ENCODE measurements at places on chromosomes 7 and 10. TPM values are rescaled to one million over a fixed set of nuclear protein-coding genes. Genes with fewer than 3 reads are reported as not detected.
A peak's percentile ranks its signal among the peaks of the same experiment; 100 is the strongest.

- no peak for DNase-seq
These were observed 47.0 kb upstream of the ZNF107 start for GRCh38 chr7:64618785-64619456.

Gene CYP2C9
- total RNA-seq, result not detected

Gene TRPV6
- not detected for total RNA-seq

DNA sequence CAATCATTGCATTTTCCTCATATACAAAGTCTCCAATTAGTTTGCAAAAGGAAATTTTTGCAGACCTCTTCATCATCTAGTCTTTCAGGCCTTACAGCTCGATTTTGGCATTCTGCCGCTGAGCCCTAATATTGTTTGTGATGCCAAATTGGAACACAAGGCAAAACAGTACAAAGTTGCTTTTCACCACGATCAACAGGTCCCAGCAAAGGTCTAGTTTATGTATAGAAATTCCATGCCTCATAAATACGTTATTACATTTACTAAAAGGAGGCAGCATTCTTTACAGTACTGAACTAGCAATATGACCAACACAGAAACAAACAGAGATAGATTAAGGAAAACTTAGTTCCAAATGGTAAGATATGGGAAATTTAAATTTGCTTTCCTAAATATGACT lies 7.0 kb upstream of the DNAJC1 start:
- no peak for DNase-seq

Gene OR6B1
- not detected for total RNA-seq

DNA sequence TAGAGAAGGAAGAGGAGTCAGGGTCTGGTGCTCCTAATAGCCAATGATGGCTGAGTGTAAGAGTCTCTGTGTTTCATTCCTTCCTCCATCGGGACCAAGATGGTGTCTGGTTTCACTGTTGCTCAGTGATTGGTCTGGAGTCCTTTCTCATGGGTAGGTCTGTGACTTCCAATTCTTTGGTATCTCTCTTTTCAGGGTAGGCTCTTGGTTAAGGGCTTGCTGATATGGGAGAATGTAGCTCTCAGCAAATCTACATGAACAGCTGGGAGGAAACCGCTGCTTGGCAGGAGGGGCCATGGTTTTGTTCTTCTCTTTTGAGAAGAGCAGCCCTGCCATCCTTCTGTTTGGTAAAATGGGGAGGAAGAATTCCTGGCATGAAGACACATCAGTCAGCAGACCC lies 209.1 kb upstream of the PODXL start:
- DNase-seq, result no peak

GRCh38 chr10:88097536-88097935 lies 234.1 kb downstream of the PTEN start:
- DNase-seq, result no peak

DNA sequence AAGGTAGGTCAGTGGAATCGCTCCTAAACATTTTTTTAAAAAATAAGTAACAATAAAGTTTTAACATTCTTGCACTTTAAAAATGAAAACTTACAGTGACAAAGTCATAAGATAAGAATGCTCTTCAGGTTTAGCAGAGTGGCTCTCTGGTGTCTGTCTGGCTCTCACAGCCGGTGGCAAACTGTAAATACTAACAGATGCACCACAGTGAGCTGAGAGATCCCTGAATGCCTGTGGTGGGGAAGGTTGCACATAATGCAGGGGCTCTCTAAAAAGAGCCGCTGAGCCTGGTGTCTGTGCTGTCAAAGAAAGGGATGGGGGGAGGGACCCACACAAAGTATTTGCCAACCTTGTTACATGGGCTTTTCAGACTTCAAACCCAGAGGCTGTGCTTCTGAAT lies 498.3 kb downstream of the CCSER2 start:
- DNase-seq, result no peak

GRCh38 chr10:97861924-97862323 lies 12.3 kb downstream of the GOLGA7B start:
- DNase-seq, result no peak

GRCh38 chr7:24334012-24334411 lies 50.0 kb downstream of the NPY start:
- no peak for DNase-seq

GRCh38 chr10:12795315-12796110 lies 206.0 kb downstream of the CCDC3 start:
- DNase-seq, result no peak

- no peak for DNase-seq
These were observed 207.8 kb upstream of the ETV1 start for GRCh38 chr7:14197280-14197679.

GRCh38 chr10:37476285-37476684 lies 350.9 kb downstream of the ANKRD30A start:
- DNase-seq, result no peak

GRCh38 chr7:137753948-137754851 lies 92.6 kb downstream of the DGKI start:
- DNase-seq, result no peak

Gene UCMA
- total RNA-seq, result not detected

- no peak for DNase-seq
These were observed 26.6 kb downstream of the ST8SIA6 start for GRCh38 chr10:17427666-17428350.

- no peak for DNase-seq
These were observed 4.9 kb downstream of the TRDMT1 start for GRCh38 chr10:17196573-17196972.

- DNase-seq, result no peak
These were observed 203.7 kb downstream of the AGMO start for GRCh38 chr7:15358112-15358511.

DNA sequence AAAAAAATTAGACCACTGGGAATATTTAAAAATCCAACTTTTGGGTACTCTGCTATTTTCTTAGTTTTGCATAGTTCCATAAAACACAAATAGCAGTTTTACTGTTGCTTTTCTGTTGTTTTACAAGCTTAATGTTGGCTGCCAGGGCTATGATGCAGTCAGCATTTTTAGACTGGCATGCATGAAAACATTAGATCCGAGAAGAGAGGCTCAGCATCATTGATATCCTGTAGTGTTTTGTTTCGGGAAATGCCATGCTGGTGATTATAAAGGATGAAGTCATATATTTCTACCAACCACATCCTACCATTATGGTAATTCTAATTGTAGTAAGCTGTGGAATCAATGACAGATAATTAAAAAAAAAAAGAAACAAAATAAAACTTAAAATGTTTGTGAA lies 104.6 kb downstream of the MBL2 start:
- no peak for DNase-seq

GRCh38 chr7:123131556-123131955 lies 68.2 kb downstream of the SLC13A1 start:
- no peak for DNase-seq

Gene MMRN2
- total RNA-seq, result not detected

DNA sequence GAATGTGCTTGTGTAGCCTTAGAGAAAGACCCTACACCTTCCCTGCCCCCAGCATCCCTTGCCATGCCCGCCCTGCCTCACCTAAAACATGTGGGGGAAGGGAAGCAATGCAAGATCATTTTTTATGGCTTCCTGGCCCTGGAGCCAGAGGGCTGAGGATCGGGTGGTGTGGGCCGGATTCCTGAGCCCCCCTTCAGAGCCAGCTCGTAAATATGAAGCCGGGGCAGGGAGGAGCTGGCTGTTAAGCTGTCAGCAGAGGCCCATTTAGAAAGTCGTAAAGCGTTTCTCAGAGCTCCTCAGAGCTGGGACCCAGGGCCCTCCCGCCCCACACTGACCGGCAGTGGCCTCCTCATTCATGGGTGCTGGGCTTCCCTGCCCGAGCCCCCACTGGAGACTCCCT lies 23.9 kb downstream of the UNC5B start:
- DNase-seq, result no peak

DNA sequence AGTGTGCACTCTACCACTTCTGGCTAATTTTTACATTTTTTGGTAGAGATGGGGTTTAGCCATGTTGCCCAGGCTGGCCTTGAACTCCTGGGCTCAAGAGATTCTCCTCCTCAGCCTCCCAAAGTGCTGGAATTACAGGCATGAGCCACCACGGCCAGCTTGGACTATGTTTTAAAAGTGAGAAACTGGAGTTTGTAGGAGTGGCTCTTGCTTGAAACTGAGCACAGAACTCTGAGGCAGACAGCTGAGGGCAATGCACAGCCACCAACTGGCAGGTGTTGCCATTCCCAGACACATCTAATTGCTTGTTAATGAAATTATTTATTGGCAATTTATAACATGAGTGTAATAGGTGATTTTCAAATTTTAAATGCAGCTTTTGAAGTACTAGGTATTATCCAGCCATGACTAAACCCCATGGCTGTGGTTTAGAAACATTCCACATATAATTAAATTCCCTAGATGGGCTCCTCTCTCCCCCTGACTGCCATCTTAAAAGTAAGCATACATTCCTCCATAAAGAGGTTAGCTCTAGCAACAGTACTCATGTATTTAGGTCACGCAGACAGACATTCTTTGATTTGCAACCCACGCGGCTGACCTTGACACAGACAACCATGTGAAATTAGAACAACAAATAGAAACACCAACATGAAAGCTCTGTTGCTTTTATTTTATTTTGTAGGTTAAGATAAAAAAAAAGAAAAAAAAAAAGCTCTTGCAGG lies 19.8 kb downstream of the PANK1 start:
- DNase-seq, result no peak

DNA sequence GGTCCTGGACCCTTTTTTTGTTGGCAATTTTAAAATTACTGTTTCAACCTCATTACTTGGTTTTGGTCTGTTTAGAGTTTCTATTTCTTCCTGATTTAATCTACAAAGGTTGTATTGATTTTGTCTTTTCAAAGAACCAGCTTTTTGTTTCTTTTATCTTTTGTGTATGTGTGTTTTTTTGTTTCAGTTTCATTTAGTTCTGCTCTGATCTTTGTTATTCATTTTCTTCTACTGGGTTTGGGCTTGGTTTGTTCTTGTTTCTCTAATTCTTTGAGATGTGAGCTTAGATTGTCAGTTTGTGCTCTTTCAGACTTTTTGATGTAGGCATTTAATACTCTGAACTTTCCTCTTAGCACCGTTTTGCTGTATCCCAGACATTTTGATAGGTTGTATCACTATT lies 8.5 kb upstream of the MRPS33 start:
- DNase-seq, result no peak

Gene PLXDC2
- not detected for total RNA-seq

GRCh38 chr10:109741712-109742111 lies 181.6 kb downstream of the XPNPEP1 start:
- no peak for DNase-seq

- DNase-seq, result peak; percentile 56
These were observed 120.0 kb upstream of the PLPP4 start for GRCh38 chr10:120336911-120337540.

DNA sequence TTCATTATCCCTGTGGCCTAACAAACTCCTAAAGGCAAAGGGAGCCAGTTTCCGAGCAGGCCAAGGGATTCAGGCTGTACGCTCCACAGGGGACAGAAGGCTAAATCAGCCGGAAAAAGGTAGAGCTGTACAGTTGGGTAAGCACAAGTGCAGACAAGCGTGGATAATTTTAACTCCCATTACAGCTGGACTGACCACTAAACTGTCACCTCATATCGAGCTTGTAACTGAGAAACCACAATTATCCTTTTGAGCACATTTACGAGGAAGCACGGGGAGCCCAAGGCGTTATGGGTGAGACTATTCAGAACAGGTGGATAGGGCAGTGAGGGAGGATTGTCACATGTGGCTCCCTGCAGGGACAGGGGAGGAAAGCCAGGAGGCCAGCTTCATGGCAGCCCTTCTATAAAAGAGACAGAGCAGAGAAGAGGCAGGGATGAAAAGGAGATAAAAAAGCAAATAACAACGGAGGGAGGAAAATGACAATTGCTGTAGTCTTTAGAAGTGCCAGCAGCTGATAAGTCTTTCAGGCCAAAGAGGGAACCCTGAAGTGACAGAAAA lies 288.0 kb downstream of the FGFR2 start:
- no peak for DNase-seq

Gene PAPSS2
- total RNA-seq, result not detected

- DNase-seq, result no peak
These were observed 110.6 kb upstream of the GLI3 start for GRCh38 chr7:42347616-42348015.

DNA sequence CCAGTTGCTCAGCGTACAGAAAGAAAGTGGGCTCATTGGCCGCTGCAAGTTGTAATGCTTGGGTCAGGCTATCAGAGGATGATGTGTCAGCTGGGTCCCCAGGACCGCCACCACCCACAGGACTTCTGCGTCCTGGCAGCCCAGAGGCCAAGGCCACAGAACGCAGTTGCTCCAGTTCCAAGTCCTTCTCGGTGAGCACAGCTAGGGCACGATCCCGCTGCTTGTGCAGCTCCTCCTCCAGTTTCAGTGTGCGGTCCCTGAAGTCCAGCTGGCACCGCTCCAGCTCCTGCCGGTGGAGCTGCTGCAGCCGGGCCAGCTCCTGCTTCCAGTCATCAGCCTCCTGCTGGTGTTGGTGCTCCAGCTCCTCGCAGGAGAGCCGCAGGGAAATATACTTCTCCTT lies 3.0 kb downstream of the GCC1 start:
- no peak for DNase-seq

- DNase-seq, result no peak
These were observed 34.7 kb downstream of the PODXL start for GRCh38 chr7:131521651-131522163.

Gene NAPEPLD
- total RNA-seq, result 11.5 TPM

DNA sequence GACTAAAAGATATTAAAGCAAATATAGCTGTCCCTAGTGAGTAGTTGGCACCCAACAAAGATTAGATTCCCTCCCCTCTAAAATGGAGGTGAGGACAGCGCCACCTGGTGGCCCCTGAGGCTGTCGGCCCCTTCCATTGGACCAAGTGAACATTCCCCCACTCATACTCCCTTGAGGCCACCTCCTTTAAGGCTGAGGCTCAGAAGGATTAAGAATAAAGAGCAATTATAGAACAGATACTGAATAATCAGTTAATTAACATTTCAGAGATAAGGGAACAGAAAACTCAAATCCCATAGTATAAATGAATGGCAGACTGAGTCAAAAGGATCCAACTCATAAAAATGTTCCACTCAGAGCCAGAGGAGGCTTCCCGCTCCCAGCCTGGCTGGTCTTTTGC lies 130.4 kb upstream of the GHITM start:
- peak; percentile 48 for DNase-seq

Gene COL28A1
- total RNA-seq, result not detected

DNA sequence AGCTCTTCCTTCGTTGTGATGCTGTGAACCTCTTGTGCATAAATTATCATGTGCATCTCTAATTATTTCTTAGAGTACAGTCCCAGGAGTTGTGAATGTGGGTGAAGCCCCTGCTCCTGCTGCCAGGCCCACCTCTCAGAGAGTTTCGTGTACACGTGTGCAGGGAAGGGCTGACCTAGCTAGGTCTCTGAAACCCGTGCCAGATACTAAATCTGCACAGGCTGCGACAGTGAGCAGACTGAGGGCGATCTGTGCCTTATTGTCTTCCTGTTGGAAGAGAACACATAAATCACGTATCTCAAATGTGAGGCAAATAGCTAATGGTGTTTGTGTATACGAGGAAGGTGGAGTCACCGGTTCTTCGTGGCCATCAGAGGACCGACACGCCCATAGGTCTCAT lies 71.8 kb upstream of the DNAJB6 start:
- no peak for DNase-seq

Data from activated CD4-positive, alpha-beta memory T cell treated with anti-CD3 and anti-CD28 coated beads, Interleukin-2, amount 10 ng/mL, durations not matched to agents 7 days and 5 days (primary cell).